ENCODE measurements at places on chromosomes 5 and 9. TPM values are rescaled to one million over a fixed set of nuclear protein-coding genes. Genes with fewer than 3 reads are reported as not detected.

The STK32A gene
- total RNA-seq, result 11.3 TPM

The ZSWIM6 gene
- total RNA-seq, result 23.5 TPM

The POLK gene
- 33.5 TPM for total RNA-seq

The AFAP1L1 gene
- total RNA-seq, result 8.7 TPM

The C9orf50 gene
- 1.0 TPM for total RNA-seq

The ELAVL2 gene
- total RNA-seq, result 0.23 TPM

The PLAC8L1 gene
- not detected for total RNA-seq

The DAPK1 gene
- total RNA-seq, result 179 TPM

The SOHLH1 gene
- total RNA-seq, result not detected

The PHYHD1 gene
- 14.6 TPM for total RNA-seq

- DNase-seq, result no peak
These were observed 32.2 kb upstream of the CDH18 start for GRCh38 chr5:20020247-20020646.

DNA sequence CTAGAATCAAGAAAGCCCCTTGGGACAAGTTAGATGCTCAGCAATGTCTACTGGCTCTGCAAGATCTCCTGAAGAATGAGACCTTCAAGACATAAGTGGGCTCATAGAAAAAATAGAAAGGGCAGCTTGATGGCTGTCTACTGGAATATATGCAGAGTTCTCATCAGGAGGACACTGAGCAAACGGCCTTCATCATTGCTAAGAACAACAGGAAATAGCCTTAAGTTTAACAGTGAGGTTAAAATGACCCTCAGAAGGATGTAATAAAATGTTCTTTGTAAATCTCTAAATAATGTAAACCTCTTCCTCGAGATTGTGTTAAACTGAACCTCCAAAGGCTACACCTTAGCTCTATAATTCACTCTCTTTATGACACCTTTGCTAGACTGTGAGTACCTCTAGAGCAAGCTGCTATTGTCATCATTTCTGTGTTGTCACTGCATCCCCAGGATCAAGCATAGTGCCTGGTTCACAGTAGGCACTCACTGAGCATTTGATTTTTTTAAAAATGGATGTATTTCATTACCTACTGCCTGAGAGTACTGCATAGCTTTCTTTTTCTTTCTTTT is 22.2 kb upstream of the LHFPL2 start:
- no peak for DNase-seq

DNA sequence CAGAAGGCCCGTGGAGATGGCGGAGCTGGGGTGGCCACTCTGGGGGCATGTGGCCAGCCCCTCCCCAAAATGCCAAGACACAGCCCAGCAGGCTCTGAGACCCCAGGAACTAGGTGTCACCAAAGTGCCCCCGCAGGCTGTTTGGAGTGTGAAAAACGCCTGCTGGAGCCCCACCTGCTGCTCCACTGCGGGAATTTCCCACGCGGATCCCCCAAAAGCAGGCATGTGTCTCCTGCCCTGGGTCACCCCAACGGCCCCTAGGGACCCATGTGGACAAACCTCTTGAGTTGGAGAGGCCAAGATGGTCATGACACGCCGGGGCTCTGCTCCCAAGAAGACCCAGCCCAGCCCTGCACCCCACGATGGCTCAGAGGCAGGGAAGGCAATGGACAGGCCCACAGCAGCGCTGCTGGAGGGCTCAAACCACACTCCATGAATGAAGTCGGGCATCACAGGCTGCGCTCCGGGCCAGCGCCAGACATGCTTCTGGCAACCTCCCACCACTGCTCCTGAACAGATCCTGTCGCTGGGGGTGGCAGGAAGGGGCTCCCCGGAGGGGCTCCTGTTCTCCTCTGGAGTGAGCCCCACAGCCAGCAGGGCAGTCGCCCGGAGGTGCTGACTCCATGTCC is 15.3 kb downstream of the NOTCH1 start:
- no peak for DNase-seq

DNA sequence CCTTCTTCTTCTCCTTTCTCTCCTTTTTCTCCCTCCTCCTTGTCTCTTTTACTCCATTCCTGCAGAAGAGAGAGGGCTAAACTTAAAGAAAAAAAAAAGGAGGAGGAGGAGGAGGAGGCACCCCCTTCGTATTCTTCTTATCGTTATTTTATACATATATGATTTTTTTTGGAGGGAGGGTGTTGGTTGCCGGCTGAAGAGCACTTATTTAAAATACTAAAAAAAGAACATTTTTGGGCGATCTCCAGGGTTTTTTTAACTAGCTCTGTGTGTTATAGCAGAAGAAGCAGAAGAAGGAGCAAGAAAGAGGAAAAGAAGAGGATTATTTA is 381 bp downstream of the NR2F1 start:
- no peak for DNase-seq

DNA sequence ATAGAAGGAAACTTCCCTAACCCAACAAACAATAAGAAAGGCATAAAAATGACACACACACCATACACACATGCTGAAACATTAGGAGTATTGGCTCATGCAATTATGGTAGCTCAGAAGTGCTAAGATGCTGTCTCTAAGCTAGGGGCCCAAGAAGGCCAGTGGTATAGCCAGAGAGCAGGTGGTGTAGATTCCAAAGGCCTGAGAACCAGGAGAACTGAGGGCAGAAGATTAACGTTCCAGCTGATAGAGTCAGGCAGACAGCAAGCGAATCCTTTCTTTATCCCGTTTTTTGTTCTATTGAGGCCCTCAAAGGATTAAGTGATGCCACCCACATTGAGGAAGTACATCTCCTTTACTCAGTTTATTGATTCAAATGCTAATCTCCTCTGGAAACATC is 262.9 kb downstream of the EPB41L4A start:
- DNase-seq, result no peak

DNA sequence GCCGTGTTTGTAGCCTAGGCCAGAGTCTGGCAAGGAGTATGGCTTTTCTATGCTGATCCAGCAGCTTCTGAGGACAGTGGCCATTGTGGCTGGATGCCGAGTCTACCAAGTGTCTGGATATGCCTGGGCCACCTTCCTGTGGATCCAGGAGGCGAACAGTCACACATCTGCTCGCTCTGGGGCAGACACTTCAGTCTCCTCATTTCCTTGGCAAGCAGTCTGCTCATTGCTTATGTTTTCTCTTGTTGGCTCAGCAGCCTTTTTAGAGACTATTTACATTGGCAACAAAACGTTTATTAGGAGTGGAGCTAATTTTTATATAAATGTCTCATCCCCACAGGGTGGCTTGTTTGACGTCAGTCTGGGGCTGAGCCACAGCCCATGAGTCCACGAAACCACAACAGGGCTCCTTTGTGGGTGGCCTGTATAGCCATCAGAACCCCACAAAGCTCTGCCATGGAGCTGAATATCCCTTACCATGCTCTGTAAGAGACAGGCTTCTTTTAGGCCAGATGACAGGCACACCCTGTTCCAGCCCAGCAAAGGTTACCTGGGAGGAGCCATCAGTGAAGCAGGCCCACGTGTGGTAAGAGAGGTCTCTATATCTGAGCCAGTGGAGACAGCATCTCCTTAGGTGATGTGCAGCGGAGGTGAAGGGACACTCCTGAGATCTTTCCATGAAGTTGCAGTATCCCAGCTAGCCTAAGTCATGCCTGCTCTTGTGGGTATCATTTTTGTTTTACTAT is 221.7 kb downstream of the DIRAS2 start:
- no peak for DNase-seq

DNA sequence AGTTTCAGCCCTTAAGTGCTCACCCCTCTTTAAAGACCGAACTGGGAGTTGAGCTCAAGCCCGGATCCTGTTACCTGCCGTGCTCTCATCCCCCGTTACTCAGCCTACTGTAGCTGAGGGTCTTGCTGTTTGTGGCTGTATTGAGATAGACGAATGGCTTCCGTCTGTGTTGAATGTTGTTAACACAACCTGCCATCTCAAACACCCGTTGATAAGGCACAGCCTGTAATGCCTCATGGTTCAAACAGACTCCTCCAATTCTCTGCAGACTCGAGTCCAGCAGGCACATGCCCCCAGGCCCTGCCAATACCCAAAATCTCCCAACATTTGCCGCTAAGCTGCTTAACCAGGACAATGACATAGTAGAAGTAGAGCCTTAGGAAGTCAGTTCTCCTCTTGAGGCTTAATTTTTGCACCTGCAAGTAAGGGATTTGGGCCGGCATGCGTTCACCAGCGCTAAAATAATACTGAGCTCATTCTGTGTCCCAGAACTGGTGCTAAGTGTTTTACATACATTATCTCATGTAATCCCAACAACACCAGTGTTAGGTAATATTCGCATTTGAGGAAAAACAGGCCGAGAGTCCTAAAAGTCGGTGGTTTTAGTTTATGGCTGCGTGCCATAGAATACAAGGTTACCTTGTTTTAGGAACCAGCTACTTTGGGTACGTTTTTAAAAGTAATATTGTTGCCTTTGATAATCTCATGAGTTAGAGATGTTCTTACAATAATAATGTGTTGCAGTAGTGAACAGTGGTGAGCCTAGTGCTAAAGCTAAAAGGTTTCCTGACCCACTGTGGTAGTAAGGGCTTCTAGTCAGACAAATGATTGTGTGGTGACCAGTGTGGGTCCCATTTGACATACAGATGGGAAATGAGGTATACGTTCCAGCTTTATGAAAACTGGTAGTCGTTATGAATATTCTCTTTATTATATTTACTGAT is 1.5 kb upstream of the RFX3 start:
- DNase-seq, result no peak

DNA sequence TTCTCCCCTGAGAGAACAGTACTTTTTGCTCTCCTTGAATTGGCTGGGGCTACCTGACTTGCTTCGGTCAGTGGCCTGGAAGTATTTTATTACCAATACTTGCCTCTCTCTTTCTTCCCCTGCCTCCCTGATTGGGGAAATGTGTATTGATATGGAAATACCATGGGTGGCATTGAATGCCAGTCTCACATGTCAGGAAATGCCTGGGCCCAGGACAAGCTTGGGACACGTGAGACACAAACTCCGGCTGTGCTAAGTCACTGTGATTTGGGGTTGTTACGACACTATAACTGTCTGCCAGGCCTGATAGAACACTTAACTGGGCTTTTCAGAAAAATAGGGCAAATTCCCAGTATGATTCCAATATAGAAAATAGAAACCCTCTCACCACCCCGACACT is 238.3 kb downstream of the GADD45G start:
- DNase-seq, result peak; percentile 7

DNA sequence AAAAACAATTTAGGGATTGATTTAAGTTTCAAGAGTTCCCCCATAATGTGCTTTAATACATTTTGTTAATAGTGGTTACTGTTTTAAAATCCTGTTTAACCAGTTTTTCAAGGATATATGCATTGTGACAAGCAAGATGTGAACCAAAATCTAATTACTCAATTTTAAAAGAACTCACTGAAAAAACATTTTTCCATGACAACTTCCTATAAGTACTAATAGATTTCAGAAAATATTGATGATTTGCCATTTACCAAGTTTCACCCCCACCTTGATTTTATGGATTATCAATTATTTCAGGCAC is 4.9 kb upstream of the DNAJC21 start:
- no peak for DNase-seq

GRCh38 chr5:175344331-175345195 is 99.4 kb downstream of the DRD1 start:
- DNase-seq, result no peak

DNA sequence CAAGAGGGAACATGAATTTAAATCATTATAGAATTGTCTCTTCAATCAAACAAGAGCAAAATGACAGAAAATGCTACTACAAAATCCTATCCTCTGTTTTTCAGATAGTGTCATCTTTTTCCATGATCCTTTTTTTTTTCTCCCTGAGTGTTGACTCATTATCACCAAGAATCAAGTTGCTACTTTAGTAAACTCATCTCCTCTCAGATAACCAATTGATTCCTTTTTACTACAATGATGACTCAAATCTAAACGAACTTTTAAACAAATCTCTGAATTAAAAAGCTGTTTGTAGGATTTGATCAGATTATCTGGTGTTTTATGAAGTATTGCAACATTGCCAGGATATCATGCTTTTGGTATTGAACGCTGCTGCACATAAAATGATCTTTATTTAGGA is 23.9 kb upstream of the IL7R start:
- no peak for DNase-seq

- no peak for DNase-seq
These were observed 123.7 kb downstream of the PRELID2 start for GRCh38 chr5:145711417-145711816.

Data from mucosa of gallbladder (tissue), 1 donor.